Astrocyte (in vitro differentiated cells and primary cell): ENCODE measurements at places on chromosomes 13 and 19. TPM values are rescaled to one million over a fixed set of nuclear protein-coding genes. Genes with fewer than 3 reads are reported as not detected.
A peak's percentile ranks its signal among the peaks of the same experiment; 100 is the strongest.

Gene TICAM1
- total RNA-seq: 10.0 TPM in 2 replicates

- peak; percentile 96 for DNase-seq
Observed at GRCh38 chr13:42720113-42720857, 61.1 kb upstream of the FAM216B start.

Gene POU4F1
- total RNA-seq: not detected in 2 replicates

DNA sequence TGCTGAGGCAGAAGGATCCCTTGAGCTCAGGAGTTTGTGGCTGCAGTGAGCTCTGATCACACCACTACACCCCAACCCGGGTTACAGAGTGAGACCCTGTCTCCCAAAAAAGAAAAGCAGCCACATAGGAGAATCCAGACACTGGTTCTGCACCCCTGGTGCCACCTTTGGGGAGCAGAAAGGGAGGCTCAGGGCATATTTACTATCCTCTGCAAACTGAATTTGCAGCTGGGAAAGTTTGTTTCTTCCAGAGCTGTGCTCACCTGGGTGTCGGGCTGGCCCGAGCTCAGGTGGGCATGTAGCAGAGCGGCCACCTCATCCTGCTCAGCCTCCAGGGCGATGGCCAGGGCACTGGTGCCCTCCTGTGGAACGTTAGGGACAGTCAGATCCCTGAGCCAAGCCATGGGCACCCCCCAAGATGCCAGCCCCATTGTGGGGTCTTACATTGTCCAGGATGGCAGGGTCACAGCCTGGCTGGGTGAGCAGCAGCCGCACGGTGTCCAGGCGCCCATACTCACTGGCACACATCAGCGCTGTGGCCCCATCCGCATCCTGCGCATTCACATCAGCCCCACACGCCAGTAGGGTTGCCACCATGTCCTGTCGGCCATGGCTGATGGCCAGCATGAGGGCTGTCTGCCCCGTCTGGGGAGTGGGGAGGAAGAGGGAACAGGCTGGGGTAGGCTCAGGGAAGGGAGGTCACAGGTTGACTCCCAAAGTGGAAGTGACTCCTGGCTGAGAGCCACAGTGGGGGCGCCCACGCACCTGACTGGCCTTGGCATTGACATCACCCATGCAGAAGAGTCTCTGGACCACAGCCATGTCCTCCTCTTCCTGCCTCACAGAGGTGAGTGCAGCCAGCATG, 3.1 kb downstream of the RPS28 start:
- DNase-seq: no peak

Gene ZNF20
- 7.5 and 8.2 TPM in 2 replicates for total RNA-seq

Gene ATP7B
- 9.2 and 12.3 TPM in 2 replicates for total RNA-seq
